Trophoblast cell (in vitro differentiated cells and primary cell): ENCODE measurements at places on chromosomes 16 and 17.

DNA sequence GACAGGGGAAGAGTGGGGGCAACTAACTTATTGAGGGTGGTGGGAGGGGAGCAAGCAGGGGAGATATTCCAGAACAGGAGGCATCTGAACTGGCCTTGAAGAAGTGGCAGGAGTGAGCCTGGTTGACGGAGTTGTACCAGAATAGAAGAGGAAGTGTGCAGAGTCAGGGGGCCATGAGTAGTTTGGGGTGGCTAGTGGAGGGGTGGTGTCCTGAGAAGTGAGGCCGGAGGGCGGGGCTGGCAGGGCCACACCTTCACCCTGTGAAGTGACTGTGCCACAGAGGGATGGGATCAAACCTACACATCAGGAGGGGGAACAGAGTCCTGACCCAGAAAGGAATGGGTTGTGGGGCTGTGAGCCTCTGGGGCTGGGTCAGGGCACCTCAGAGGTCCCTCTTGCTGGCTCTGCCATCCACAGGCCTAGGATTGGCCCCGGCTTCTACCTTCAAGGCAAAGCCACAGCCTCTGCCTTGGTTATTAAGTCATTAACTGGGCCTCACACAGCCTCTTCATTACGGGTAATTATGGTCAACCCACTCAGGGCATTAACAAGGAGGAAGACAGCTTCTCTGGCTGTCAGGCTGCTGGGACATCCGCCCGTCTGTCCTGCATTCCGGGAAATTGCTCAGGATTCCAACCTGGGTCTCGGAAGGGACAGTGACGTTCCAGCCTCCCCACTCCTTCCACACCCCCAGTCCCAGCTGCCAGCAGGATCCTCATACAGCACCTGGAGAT lies 12.7 kb downstream of the SPNS2 start:
- no peak for DNase-seq

DNA sequence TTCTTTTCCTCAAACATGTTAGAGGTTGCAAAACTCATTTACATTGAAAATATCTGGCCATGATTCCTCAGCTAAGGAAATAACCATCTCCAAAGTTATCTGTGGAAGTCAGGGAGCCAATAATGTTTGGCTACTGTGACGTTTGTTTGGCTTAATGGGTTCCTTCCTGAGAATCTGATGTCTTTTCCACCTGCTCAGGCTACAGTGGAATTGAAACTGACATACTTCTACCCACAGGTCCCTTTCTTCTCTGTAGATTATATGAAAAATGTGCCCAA lies 221.1 kb upstream of the XYLT1 start:
- peak; percentile 55 for DNase-seq

- DNase-seq: peak; percentile 43
Measured at GRCh38 chr16:83928341-83929055, 24.5 kb upstream of the OSGIN1 start.

DNA sequence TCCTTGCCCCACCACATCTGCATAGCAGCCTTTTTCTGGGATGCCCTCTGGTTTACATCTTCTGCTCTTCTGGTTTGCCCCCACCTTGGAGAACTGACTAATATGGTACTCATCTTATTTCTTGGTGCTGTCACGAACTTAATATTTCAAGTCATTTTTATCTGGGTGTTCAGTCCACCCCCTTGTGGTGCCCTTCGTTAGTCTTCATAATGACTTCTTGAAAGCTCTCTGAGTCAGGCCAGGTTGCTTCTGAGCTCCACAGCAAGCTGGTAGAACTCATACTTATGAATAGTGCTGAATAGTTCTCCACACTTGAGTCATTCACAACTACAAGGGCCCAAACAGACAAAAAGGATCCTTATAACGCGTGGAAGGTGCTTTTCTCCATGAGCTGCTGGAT lies 35.8 kb upstream of the TEKT3 start:
- DNase-seq: peak; percentile 44

GRCh38 chr16:53948326-53948725 lies 244.4 kb downstream of the FTO start:
- DNase-seq: no peak
